ENCODE measurements at places on chromosomes 6 and 20.

DNA sequence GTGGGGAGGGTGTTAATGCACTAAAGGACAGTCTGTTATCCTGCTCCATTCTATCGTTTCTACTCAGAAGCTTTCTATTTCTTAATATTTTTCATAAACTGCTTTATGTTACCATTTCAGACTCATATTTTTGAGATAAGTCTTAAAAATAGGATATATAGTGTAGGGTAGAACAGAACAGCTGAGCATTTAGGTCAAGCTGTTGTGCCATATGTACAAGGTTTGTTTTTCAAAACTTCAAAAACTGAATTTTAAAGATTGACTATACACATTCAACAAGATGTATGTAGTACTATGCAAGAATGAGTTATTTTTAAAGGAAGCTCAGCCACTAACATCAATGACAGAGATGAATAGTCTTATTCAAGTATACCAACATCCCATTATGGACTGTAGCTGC is 437.1 kb downstream of the PHF3 start:
- no peak for DNase-seq

GRCh38 chr6:127058936-127059335 is 59.5 kb upstream of the RSPO3 start:
- no peak for DNase-seq

DNA sequence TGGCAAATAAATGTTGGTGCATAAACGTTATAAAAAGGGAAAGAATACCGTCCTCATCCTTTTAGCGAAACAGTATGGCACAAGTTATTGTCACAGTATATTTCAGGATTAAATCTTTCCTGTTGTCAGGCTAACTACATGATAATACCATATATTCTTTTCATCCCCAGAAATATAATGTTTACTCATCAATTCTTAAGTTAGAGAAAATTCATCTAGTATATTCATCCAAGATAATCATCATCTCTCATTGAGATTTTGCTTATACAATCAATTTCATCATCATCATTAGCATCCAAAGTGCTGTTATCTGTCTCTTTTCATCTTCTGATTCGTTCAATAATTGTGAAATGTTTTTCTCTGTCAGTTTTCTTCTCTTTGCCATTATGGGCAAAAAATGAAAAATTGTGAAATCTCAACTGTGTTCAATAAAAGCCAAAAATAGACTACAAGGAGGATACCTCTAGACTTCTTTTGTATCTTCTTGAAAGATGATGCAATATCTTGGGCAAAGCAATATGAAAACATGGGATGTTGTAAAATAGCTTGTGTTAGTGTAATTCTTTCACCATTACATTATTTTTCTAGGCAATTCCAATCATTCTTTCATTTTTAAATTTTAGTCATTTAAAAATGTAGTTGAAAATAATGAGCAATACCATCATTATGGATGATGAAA is 2.6 kb downstream of the SPACA1 start:
- DNase-seq, result no peak

- no peak for DNase-seq
These were observed 387.8 kb downstream of the SMOC2 start for GRCh38 chr6:168828800-168829199.

- peak; percentile 32 for DNase-seq
These were observed 242.6 kb downstream of the SMOC2 start for GRCh38 chr6:168683621-168684020.

GRCh38 chr6:168412456-168412855 is 28.5 kb upstream of the SMOC2 start:
- no peak for DNase-seq

DNA sequence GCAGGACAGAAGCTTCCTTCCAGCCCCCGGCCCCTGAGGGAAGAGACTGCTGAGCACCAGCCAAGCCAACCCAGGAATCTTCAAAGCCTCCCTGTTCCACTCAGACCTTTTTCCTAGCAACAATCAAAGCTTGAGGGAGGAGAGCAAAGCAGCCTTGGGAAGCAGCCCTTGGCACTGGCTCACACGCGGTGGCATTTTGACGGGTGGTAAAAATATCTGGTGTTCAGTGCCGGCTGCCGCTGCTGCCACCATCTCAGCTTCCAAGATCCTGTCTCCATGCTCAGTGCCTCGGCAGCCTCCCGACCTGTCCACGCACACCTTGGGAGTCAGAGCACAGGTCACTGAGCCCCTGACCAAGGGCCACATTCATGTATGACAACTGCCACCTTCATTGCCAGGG is 170.1 kb downstream of the LRFN2 start:
- DNase-seq, result no peak

- no peak for DNase-seq
These were observed 26.4 kb downstream of the SNX9 start for GRCh38 chr6:157849288-157850017.

DNA sequence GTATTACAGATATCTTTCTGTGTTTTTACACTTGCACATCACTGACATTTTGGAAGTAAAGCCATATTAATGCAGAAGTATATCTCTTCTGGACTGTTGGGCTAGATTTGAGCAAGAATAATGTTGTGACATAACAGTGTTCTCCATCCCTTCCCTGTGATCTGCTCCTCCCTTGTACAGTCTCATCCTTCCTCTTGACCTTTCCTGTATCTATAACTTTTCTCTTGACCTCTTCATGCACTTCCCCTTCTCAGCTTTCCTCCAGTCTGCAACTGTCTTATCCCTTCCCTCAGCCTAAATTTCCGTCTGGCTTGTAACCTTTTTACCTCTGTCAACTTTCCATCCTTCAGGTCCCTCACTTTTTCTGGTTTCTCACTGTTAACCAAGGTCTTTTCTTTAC is 29.8 kb downstream of the NCOA3 start:
- DNase-seq, result no peak

DNA sequence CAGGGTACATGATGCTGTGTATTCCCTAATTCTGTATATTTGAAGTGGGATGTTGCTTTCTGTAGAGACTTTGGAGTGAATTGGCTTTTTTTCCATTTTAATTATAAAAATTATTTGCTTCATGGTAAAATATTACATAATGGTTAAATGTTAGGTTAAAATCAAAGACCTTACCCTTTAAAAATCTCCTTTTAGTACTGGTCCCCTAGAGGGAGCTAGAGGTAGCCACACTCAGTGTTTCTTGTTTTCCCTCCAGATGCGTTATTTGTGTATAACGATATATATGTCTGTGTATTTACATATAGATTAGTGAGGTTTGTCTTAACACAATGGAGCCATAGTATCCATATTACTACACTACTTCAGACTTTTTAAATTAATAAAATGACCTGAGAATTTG is 146.7 kb downstream of the PLCB4 start:
- DNase-seq, result no peak

DNA sequence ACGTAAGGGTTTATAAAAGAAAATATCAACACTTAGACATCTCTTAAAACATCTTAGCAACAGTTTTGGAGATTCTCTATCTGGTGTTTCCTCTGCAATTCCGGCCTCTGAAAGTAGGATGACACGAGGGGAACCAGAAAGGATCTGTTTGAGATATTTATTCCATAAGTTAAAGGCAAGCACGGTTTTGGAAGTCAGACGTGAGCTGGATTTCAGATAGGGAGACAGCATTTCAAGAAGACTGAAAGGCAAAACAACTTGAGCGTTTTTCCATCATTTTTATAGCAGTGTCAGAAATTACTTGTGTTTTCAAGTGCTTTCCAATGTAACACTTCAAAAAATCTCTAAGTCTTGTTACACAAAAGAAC is 52.9 kb upstream of the BTN3A2 start:
- no peak for DNase-seq

GRCh38 chr20:60407011-60407771 is 449.0 kb downstream of the CDH26 start:
- DNase-seq, result no peak

- DNase-seq, result no peak
These were observed 195.7 kb upstream of the KCNG1 start for GRCh38 chr20:51218603-51219002.

GRCh38 chr6:124110514-124110913 is 306.8 kb downstream of the NKAIN2 start:
- DNase-seq, result no peak

DNA sequence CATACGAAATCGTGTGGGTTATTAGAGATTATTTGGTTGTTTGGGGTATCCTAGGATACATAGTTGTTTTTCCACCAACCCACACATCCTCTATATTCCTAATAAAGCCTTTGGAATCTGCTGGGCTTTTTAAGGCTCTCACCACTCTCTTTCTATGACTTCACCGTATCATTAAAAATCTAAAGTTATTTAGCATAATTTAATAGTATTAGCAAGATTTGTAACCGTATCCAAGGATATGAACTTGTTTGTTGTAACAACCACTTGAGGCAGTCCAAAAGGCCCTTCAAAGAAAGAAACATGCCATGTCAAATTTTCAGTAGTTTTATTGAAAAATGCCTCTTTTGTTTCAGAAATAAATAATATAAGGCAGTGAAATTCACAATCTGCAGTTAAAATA is 121.8 kb downstream of the COL12A1 start:
- no peak for DNase-seq

DNA sequence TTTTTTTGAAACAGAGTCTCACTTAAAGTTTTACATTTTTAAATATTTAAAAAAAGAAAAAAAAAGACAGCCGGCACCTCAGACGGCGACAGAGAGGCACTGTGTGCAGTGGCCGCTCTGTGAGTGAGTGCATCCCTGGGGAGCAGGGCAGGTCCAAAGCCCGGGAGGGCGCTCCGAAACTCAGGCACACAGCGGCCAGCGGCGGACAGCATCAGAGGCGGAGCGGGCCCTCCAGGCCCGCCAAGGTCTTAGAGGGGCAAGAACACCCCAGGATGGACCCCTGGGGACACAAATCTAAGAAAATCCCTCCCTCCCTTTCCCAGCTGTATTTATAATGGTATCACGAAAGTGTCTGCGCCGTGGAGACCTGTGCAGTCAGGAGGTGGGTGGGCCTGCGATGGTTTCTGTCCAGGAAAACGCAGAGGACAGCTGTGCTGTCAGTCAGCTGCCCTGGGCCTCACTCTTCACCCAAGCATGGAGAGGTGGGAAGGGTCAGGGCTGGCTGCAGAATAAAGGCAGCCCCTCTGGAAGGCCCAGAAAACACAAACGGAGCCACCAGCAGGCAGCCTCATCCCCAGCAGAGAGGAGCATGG is 43.8 kb downstream of the TAF4 start:
- no peak for DNase-seq

GRCh38 chr6:170090561-170090960 is 200.3 kb downstream of the DLL1 start:
- no peak for DNase-seq

DNA sequence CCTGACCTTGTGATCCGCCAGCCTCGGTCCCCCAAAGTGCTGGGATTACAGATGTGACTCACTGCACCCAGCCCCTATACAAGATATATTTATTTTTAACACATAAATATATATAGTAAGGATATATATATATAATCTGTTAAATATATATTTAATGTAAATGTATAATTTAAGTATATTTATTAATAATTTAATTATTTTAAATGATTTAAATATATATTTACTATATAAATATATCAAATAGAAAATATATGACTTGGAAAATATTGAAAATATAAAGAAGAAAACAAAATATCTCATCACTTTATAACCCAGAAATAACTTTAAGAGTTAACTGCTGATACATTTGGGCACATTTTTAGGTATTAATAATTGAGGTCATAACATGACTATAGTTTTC is 324.7 kb downstream of the SYNE1 start:
- DNase-seq, result no peak

- no peak for DNase-seq
These were observed 102.7 kb upstream of the TOP1 start for GRCh38 chr20:40925829-40926510.

- DNase-seq, result no peak
These were observed 21.1 kb downstream of the SLCO4A1 start for GRCh38 chr20:62663145-62664018.

DNA sequence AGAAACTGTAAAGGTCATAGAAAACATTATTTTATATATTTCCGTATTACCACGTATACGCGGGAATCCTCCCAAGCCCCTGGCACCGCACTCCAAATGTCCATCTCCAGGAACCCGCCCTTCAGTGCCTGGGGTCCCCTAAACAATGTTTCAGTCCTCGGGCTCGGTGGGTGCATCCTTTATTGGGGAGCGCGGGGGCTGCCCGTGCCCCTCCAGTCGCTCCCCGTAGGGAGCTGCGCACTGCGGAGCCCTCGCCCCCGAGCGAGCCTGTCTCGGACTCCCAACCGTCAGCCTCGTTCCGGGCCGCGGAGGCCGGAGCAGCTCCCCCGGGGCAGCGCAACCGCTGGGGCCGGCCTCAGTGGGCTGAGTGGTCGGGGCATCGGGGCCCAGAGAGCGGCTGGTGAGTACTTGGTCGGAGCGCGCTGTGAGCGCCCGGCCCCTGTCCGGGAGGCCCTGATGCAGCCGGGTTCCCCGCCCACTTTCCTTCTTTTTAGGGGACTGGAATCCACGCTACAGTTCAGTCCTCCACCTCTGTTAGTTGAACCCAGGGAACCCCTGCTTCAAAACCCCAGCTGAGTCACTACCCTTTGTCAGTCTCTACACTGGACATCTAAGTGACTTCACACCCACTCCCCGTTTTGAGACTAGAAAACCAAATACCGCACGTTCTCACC is at the start of gene DNAH8:
TSS of gene DNAH8 (plus strand) at position 296 of the 674 bp plus-strand sequence. CDS start 7,499 bp downstream, outside the sequence.
- DNase-seq, result peak; percentile 27

Data from nephron progenitor cell (in vitro differentiated cells).